ENCODE measurements at places on chromosomes 12 and 14.

- DNase-seq, result no peak
Measured at GRCh38 chr14:101478096-101478495, 83.2 kb upstream of the DIO3 start.

- no peak for DNase-seq
Measured at GRCh38 chr12:111404362-111405148, 1.2 kb upstream of the SH2B3 start.

GRCh38 chr12:8742501-8742900, 44.7 kb downstream of the RIMKLB start:
- DNase-seq, result no peak

- DNase-seq, result no peak
Measured at GRCh38 chr14:77268989-77269600, 1.9 kb downstream of the NGB start.

DNA sequence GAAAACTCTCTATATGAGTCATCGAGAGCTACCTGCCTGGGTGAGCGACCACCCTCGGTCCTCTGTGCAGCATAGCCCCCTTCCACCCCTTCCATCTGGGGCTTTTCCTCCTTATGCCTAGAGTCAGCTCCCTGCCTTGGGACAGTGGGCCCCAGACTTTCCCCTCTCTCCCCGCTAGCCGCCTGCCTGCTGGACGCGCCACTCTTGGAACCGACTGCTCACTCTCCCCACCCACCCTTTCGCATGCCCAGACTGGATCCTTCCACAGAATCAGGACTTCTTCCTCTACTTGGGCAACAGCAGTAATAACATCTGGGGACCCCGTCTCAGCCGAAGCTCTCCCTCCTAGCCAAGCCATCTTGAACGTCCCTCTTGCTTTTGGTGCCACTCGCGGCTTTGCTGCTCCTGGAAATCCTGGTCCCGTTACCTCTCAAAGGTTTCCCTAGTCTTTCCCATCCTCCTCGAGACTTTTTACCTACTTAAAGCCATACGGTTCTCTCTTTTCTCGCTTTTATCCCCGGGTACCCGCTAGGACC, 671 bp downstream of the ESYT1 start:
- DNase-seq, result no peak

GRCh38 chr12:45944771-45945170, 45.6 kb downstream of the SCAF11 start:
- no peak for DNase-seq

Data from H1 (cell line).